ENCODE measurements at places on chromosomes 2 and 18.

DNA sequence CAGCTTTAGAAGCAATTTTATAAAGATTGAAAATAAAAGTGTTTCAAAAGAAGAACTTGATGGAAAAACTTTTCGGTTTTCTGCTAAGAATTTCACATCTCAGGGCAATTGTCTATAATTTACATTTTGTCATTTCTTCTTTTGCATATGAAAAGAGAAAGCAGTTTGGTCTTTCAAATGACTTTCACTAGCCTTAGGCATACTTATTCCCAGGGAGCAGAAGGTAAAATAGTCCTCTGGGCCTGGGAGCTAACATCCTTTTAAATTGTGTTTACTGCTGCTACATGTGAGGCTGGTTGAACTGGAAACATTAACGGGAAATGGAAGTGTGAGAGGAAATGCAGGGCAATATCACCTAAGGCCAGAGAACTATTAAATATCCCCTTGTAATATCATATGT, 37.1 kb downstream of the MYO3B start:
- no peak for DNase-seq

DNA sequence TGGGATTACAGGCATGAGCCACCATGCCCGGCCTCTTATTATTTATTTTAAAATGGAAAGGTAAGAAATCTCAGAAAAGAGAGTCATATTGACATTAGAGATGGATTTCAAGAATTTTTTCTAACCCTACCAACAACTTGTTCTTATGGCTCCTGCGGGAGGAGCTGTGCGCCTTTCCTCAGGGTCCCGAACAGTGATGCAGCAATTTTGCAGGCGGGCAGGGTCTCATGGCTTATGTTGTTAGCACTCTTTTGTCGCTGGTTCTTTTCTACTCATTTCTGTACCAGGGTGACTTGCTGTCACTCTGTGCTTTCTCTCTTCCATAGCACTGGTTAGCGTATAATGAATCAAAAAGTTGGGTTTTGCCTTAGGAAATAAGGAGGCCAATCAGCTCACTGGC, 148.8 kb upstream of the DLGAP1 start:
- no peak for DNase-seq

DNA sequence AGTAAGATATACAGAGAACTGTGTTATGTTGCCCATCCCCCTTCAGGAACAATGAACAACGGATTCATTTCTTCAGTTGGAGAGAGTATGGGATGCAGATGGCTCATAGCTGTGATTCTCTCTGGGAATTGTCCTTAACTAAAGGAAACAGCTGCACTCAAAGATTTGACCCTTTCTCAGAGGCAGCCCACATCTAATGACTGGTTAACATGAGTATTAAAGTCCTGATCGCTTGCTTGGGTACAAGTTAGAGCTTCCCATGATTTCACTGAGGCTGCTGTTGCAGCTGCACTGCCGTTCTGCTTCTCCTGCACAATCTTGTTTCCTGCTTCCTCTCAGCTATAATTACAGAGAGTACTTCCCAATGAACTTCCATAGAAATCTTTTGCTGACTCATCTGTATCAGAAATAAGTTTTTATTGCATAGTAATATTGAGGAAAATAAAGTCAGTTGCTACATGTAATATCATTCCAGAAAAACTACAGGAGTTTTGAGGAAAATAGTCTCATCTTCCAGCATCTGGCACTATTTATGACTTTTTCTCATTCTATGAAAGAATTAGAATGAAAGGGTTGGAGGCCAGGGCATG, 12.8 kb upstream of the SCN9A start:
- no peak for DNase-seq

DNA sequence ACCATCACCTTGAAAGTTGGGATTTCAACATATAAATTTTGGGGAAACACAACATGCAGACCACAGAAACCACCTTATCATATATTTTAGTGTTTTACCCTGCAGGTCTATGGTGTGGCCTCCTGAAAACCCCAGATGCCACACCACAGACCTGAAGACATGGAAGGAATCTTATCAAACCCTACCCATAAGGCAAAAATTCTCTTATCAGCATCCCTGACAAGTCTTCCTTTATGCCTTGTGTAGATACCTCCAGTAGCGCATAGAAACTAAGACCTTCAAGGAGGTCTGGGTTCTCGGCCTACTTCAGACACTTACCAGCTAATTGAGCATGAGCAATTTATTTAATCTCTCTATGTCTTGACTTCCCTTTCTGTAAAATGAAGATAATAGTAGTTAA, 59.1 kb upstream of the SLC14A2 start:
- no peak for DNase-seq
